ENCODE measurements at places on chromosomes 6 and 20. TPM values are rescaled to one million over a fixed set of nuclear protein-coding genes. Genes with fewer than 3 reads are reported as not detected.
A peak's percentile ranks its signal among the peaks of the same experiment; 100 is the strongest.

- no peak overlapping the region for H3K4me3 ChIP-seq
- no peaks in the 10 kb centered on the region for H3K36me3 ChIP-seq
- H3K27ac ChIP-seq = no peak overlapping the region
- no peaks in the 10 kb centered on the region for H3K4me1 ChIP-seq
Measured at GRCh38 chr6:98323605-98324004, 510.8 kb upstream of the POU3F2 start.

DNA sequence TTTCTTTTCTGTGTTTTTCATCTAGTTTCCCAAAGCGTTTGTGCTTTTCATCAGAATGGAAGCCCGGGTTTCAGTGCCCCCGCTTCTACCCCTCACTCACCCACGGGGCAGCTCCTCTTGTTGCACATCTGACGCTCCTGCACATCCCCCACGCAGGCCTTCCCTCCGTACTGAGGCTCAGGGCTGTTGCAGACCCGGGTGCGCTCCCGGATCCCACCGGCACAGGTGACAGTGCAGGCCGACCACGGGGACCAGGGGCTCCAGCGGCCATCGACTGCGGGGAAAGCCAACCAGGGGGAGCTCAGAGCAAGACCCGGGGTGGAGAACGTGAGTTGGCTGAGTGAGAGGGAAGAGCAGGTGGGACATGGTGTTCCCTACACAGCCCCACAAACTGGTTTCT, 19.0 kb downstream of the THBS2 start:
- H3K36me3 ChIP-seq = no peaks in the 10 kb centered on the region
- H3K4me3 ChIP-seq = no peak overlapping the region

DNA sequence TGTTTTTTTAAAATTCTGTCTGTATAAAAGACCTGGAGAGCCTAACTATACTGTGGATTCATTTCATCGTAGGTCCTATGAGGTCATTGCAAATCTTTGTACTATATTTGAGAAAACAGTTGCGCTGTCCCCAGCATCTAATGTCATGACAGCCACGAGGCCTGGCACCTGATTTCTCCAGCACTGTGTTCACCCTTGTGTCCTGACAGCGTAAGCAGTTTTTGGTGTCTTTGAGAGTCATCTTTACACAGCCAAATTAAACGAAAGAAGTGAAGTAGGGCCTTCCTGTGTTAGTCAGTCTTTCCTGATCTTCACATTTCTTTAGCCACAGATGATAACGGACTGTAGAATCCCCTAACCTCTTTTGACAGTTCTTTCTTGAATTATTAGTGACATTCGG, 70.6 kb upstream of the PHACTR2 start:
- no peak overlapping the region for H3K4me3 ChIP-seq
- no peak for DNase-seq
- H3K27ac ChIP-seq = no peak overlapping the region
- H3K27me3 ChIP-seq = no peaks in the 10 kb centered on the region
- no peaks in the 10 kb centered on the region for H3K36me3 ChIP-seq
- no peaks in the 10 kb centered on the region for H3K4me1 ChIP-seq

- DNase-seq = no peak
- H3K4me1 ChIP-seq = no peaks in the 10 kb centered on the region
- no peak overlapping the region for H3K27ac ChIP-seq
Measured at GRCh38 chr20:11302436-11302835, 615.3 kb upstream of the BTBD3 start.

DNA sequence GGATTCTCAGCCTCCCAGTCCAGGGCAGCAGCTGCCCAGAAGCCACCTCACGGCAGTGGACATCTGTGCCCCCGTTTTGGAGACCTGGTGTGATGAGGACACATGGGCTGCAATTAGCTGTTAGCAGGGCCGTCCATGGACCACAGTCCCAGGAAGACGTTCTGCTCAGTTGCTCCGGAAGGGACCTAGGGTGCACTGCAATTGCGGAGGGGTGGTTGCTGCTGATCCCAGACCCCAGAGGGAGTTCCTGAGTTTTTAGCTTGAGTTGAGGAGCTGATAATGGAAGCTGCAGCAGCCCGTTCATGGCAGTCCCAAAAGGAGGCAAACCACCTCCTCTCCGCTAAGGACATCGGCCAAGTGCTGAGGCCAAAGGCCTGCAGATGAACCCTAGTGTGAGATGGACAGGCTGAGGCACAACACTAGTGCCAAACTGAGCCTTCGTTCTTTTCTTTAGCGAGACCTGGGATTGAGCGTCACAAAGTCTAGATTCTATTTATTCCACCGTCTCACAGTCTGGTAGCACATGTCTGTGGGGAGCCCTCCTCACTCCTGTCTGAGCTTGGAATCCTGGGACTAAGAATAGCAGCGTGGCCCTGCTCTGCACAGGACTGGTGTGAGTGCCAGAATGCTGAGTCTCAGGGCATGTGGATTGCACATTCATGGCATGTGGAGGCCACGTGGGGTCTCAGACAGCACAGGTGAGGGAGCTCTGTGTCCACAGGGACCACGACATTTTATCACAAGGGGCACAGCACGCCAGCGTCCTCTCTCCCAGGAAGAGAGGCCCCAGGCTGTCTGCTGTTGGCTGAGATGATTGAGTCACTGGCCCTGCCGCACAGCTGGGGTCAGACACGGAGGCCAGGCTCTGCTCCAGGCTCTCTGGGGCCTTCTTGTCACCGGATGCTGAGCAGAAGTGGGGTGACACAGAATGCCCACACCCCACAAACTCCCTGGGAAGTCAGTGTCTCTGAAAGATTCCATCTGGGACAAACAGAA, 113.4 kb downstream of the PSMB1 start:
- H3K36me3 ChIP-seq = no peaks in the 10 kb centered on the region
- H3K4me3 ChIP-seq = no peak overlapping the region
- peaks cover 16% of the 10 kb centered on the region for H3K4me1 ChIP-seq
- DNase-seq = no peak

GRCh38 chr20:58851221-58851968, 693 bp upstream of the GNAS-AS1 start:
- no peaks in the 10 kb centered on the region for H3K36me3 ChIP-seq
- H3K27ac ChIP-seq = no peak overlapping the region
- no peak for DNase-seq
- H3K4me3 ChIP-seq = peak overlapping the region; percentile 21

DNA sequence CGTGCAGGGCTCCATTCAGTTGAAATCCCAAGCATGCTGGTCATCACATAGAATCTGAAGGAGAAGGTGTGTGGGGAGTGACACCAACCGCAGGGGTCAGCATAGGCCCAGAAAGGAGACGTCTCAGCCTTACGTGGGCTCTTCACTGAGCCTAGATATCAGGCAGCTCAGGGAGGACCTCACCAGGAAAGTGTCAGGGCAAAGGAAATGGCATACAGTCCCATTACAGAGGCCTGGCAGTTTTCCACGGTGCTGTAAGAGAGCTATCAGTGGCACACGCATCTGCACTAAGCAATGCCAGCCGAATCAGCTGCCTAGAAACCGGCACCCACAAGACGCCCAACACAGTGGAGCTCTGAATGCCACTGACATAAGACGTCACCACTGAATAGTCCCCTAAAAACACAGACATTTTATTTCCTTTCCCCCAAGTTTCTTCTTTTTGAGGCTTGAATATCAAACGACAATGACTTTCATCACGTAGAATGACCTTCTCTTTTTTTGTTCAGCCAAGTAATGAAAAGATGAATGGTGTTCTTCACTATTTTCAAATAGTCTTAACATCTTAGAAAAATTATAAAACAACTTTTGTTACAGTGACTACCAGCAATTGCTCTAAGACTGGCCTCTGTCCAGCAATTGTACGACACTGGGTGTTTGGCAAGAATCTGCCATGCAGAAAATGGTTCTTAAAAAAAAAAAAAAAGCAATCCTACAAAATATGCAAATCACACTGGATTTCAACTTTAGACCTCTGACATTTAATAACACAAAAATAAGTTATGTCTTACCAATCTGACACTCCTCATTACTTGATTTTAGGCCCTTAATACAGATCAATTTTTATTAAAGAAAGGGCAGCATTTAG, 88.9 kb upstream of the FOXQ1 start:
- H3K36me3 ChIP-seq = no peaks in the 10 kb centered on the region
- H3K27ac ChIP-seq = no peak overlapping the region
- peak; percentile 49 for DNase-seq
- no peaks in the 10 kb centered on the region for H3K4me1 ChIP-seq
- no peaks in the 10 kb centered on the region for H3K27me3 ChIP-seq
- H3K4me3 ChIP-seq = no peak overlapping the region

Gene CAPN11
- 1.1 TPM for total RNA-seq

Gene GPLD1
- total RNA-seq = 0.97 TPM
